ENCODE measurements at places on chromosomes 5 and 9.

DNA sequence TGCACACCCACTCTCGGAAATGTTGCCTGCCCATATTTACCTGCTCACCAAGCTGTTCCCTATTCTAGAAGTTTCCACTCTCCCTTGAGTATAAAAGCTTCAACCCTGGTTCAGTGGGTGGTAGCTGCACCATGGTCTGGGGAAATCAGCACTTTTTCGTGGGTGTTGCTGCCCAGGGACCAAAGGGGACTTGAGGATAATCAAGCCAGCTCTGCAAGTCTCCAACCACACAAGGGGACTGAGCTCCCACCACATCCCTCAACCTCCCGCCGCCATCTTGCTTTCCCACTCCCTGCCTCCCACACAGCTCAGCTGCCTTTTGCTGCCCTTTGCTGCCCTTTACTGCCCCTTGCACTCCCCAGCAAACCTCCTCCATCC is 210.0 kb downstream of the AUH start:
- DNase-seq = no peak

- DNase-seq = no peak
Observed at GRCh38 chr5:176620333-176620981, 9.9 kb downstream of the SNCB start.

DNA sequence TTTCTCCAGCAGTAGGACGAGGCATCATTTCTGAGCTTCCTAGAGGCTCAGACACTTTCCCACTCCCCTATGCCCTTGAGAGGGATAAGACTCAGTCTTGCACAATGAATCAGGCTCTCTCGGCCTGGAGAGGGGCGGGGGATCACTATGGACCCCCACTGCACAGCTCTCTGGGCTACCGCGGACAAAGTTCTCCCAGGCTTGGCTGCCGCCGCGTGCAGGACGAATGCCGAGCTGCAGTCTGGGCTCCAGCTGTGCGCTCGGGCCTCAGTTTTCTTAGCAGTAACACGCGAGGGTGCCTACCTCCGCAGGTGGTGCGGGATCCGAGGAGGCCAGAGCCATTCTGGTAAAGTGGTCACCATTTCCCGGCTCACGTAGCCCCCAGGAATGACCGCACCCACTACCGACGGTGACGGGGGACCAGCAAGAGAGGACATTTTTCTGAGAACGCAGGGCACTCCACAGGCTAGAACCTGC is 3.4 kb upstream of the MYORG start:
- no peak for DNase-seq

GRCh38 chr5:14101922-14102321 is 41.2 kb upstream of the TRIO start:
- no peak for DNase-seq

DNA sequence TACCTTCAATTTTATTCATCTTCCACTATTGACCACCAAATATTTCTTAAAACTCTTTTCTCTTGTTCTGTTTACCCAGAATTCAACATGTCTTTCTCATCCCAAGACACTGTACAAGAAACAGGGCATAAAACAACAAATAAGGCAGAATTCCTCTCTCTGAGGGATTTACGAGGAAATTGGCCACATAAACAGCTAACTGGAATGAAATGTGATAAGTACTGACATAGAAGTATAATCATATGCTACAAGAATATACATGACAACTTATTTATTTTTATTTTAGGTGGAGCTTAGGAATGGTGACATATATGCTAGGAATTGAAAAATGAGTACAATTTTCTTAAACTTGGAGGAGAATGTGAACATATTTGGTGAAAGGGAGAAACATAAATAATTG is 48.8 kb upstream of the FBN2 start:
- DNase-seq = no peak

GRCh38 chr5:8788246-8788645 is 757.6 kb downstream of the SEMA5A start:
- no peak for DNase-seq

GRCh38 chr9:120210274-120210673 is 369.7 kb downstream of the CDK5RAP2 start:
- DNase-seq = no peak

GRCh38 chr5:78738693-78739300 is 90.2 kb upstream of the LHFPL2 start:
- DNase-seq = no peak

- no peak for DNase-seq
Observed at GRCh38 chr9:28503573-28503972, 930.3 kb upstream of the C9orf72 start.

- DNase-seq = no peak
Observed at GRCh38 chr5:62328772-62329491, 22.9 kb downstream of the KIF2A start.

DNA sequence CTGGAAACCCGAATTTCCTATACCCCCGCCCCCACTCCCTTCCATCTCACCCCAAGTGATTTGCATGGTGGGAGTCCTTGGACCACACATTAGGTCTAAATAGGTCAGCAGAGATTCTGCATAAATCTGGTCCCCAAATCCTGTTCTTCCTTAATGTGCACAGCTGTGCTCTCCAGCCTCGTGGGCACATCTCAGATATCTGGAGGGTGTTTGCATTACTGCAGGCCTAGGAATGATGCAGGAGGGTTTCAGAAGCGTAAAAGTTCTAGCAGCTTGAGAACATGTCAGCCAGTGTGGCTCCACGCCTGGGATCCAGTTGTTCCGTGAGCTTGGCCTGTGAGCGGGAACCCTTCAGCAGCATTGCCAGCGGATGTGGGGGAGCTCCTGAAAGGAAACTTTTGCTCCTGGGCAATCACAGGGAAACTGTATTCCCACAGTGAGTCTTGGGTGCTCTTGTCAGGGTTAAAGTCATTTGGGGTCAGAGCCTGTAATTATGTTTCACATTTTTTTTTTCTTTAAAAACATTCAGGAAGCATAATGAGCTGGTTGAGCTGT is 12.9 kb downstream of the ARHGAP26 start:
- no peak for DNase-seq

GRCh38 chr9:130118841-130119518 is 53.2 kb upstream of the NCS1 start:
- no peak for DNase-seq

DNA sequence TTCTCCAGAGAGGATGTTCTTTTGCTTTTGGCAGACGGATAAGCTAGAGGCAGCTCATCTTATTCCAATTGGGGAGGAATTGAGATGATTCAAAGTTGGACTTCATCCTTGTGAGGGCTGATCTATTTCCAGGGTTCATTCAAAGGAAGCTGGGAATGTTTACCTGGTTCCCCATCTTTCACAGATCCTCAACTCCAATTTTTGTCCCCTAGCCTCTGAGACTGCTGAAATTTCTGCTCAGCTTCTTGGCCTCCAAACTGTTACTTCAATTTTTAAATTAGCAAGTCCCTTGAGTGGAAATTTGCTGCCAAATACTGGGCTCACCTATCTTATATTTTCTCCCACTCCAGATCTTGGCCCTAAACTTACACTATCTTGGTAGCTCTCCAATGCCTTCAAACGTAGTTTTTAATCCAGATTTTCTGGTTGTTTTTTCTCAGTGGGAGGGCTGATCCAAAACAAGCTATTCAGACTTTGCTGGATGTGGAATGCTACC is 93.9 kb upstream of the NEK6 start:
- DNase-seq = no peak

- no peak for DNase-seq
Observed at GRCh38 chr5:14208071-14209021, 65.2 kb downstream of the TRIO start.

GRCh38 chr5:72956324-72957140 is 691 bp downstream of the FCHO2 start:
- no peak for DNase-seq

DNA sequence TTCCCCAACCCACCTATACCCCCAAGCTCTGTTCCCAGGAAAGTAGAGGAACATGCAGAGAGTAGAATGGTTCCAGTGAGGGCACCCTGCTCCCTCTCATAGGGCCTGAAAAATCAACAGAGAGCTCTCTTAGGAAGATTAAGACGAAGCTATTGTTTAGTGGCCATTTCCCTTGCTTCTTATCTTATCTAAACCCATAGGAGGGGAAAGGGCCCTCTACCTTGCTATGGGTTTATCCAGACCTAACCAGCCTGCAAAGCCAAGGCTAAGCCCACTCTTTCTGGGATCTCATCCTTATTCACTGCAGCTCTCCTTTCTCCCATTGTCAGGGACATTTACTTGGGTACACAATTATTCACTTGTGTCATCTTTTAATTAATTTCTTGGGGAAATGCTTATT is 39.3 kb upstream of the HK3 start:
- no peak for DNase-seq

DNA sequence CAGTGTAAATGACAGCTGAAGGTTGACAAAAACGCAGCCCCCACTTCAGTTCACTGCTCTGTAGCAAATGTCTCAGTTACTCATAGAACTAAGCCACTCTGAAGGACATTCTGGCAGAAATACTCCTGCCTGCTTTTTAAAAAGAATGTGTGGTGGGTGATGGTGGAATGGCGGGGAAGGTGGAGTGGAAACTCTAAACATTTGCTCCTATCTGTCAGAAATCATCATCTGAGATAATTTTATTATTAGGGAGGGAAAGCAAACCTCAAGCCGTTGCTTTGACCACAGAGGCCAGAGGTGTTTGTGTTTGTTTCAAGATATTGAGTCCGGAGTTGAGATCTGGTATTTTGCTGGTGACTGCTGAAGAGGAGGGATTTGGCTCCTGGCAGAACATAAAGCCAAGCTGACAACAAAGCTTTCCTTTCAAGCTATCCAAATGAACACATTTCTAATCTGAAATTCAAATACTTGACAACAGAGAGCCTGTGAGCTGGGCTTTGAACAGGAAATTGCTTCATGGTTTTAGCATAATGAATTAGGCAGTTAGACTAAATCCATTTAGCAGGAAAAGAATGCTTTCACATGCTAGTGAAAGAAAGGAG is 362.7 kb downstream of the CSNK1G3 start:
- no peak for DNase-seq

DNA sequence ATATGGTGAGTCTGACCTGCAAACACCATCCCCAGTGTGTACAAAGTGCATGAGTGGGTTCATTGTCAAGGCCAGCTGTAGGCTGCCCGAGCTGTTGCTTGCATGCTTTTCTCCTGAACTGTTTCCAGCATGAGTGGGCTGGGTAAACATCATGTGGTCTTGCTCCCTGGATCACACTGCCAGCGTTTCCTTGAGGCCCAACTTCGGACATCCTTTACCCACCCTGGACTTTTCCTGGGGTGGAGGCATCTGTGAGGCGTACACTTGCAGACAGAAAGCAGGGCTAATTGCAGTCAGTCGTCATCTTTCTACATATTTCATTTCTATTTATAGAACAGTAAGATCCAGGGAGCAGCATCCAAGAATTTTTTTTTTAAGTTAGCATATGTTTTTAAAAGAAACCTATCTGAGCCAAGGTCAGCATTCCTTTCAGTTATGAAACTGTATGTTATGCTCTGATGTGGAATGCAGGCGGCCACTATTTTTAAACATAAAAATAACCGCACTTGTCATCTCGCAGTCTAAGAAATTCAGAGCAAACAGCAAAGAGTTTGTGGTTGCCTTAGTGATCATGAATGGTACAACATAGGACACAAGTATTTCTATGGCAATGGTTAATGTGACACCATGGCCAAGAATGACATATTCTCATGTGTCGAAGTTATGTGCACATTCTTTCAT is 106.5 kb upstream of the DMRT1 start:
- DNase-seq = no peak

DNA sequence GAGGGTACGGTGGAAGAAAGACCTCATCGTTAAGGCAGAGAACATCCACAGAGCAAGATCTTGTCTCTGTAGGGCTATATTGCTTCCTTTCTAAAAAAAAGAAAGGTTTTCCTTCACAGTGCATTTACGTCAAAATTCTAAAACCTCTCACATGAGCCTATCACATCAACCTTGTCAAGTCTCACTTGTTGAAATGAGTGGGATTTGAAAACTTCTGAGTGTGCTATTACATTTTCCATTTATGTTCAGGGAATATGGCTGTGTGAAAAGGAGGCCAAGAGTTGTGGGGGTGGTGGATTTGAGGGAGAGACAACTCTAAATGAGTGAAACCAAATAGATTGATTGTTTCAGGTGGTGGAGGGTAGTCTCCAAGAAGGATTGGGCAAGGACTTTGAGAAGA is 147.1 kb upstream of the MPDZ start:
- no peak for DNase-seq

GRCh38 chr5:150613991-150614660 is 26.3 kb upstream of the SYNPO start:
- DNase-seq = no peak
